ENCODE measurements at places on chromosomes 3 and 15.

DNA sequence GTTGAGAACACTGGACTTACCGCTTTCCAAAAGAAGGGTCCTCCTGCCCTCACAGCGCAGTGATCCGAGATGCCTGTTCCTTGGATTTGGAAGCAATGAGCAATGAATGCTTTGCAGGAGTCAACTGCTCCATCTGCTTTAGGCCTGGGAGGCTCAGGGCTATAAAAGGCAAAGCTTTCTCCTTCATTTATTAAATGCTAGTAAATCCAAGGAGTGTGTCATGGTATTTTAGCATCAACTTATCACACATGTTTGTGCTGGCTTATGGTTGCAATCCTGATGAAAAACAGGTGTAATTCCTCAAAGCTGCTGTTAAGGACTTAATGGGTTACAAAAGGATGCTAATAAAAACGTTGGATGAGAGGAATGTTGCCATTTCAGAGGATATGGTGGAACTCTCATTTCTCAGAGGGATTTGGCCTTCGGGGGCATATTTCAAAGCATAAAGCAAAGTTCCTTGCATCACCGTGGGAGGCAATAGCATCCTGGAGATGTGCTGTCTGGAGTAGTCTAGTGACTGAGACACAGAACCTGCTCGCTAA is 158.5 kb upstream of the TPM1 start:
- DNase-seq, result no peak

GRCh38 chr3:197367081-197367780 is 68.8 kb upstream of the DLG1 start:
- DNase-seq, result no peak

GRCh38 chr3:33360136-33360825 is 79.9 kb downstream of the UBP1 start:
- DNase-seq, result peak; percentile 66

DNA sequence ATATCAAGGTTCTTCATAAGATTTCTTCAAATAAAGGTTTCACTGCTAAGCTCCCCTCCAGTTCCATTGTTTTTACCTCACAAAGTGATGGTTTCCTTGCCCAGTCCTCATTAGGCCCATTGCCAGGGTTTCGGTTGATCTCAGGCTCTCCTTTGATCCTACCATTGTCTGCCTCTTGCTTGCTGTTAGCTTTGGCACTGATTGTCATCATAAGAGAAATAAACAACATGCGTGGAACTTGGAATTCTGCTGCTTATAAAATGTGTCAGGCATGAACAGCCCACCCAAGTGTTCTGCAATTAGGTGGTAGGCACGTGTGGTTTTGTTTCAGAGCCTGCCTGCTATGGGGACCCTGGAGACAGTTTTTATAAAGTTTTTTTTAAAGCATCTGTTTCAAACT is 107.6 kb upstream of the BFSP2 start:
- DNase-seq, result no peak

DNA sequence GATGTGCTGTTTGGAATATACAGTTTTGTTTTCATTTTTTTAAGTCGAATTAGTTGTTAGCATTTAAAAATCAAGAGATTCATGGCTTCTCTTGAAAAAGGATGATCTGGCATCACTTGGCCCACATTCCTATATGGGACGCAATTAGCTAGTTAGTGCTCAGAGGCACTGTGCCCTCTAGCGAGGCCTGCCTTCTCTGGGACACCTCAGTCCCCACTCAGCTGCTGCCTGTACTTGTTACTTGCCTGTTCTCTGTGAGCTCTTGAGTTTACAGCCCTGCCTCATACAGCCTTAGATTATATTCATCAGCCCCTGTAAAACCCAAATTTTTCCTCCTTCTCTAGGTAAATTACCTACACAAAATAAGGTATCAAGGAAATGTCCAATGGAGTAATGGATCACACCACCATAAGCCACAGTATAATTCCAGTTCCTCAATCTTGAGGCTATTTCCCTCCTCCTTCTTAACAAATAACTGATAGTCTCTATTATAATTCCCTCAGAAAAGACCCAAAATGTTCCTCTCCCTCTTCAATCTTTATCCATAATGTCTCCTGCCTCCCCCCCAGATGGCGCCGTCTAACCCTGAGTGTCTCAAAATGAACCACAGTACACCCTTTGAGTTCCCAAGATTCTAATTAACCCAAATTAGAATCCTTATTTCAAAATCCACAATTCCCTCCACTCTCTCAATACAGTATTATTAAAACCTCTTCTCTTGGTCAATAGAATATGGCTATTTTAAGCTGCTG is 2.7 kb downstream of the ZMAT3 start:
- peak; percentile 39 for DNase-seq

DNA sequence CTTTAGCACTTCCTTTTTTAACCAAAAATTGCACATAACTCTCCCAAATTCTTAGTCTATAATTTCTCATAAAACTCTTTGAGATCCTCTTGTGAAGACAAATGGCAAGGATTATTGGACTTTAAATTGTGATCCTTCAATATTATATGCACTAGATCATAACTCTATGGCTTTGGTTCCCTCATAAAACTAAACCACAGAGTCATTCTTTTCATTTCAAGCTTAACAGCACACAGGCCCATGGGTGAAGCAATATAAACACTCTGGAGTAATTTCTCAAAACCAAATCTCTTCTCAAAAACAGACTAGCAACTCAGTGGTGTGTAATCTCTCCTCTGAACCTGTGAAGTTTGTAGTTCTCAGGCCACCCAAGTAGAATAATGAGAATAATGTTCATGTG is 171.0 kb upstream of the NECTIN3 start:
- DNase-seq, result peak; percentile 10

- DNase-seq, result no peak
These were observed 1.5 kb downstream of the SLC15A2 start for GRCh38 chr3:121895736-121896135.

DNA sequence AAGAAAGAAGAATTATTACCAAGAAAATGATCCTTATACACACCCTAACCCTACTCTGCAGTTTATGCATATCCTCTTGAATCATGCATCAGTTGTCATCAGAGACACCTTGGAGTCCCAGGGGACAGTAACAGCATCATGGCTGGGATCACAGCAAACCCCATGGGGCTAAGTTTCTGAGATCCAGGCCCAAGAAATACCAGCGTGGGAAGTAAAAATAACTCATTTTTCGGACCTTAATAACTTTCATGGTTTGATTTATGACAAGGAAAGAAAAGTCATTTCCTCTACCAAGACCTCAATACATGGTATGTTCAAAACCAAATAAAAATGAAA is 38.8 kb upstream of the B3GNT5 start:
- DNase-seq, result no peak

- no peak for DNase-seq
These were observed 1.3 kb upstream of the RBP1 start for GRCh38 chr3:139540651-139541531.

Measured in fibroblast of pulmonary artery (primary cell).